ENCODE measurements at places on chromosomes 16 and 17.

- peak; percentile 97 for DNase-seq
Observed at GRCh38 chr16:57167953-57168352, 17.9 kb downstream of the PSME3IP1 start.

DNA sequence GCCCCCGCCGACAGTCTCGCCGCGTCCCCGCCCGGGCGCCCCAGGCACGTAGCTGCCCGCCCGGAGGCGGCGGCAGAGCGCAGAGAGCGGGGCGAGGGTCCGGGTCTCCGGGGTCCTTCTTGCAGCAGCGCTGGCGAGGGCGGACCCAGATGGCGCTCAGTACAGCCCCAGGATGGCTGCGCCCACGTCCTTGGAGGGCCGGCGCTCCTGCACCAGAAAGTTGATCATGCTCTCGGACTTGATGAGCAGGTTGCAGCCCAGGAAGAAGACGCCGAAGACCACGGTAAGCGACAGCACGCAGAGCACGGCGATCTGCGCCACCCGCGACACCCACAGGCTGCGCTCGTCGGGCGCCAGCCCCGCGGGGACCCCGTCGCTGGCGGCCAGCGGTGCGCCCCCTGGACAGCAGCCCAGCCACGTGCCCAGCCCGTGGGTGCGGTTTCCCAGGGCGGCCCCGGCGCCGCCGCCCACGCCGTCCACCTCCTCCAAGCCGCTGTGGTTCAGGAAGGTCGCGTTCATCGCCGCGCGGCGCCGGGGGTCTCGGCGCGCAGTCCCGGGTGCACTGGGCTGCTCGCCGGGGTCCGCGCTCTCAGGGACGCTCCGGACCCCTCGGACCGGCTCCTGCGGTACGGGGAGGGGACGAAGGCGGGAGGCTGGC lies 435 bp downstream of the RPRML start:
- no peak for DNase-seq

DNA sequence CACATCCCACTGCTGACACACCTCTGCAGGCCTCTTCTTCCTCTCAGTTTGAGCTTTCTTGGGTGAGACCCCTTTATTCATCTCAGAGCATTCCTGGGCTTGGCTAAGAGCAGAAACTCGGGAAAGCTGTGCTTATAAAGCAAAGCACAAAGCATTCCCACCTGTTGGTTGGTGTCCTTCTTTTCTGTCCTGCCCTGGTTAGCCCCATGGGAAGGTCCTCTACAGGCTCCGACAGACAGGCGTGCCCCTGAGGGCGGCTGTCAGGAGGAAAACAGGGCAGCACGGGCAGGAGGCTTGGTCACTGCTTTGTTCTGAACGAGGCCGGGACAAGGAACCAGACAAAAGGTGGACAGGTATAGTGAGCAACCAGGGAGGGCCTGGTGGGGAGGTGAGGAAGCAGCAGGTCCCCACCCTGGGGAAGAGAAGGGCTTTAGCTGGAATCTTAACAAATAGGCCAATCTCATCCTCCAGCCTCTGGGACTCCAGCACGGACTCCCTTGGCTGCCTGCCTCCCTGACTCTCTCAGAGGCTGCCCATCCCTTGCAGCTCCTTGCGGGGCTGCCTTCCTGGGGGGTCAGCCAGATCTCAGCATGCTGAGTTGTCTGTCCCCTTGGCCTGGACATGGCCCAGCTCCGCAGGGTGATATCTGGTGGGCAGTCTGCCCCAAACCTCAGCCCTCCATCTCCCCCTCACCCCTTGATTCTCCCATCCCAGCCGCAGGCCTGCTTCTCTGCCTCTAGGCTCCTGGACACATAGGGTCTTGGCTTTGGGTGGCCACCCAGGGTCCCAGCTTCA lies 1.7 kb downstream of the MEOX1 start:
- DNase-seq: no peak

DNA sequence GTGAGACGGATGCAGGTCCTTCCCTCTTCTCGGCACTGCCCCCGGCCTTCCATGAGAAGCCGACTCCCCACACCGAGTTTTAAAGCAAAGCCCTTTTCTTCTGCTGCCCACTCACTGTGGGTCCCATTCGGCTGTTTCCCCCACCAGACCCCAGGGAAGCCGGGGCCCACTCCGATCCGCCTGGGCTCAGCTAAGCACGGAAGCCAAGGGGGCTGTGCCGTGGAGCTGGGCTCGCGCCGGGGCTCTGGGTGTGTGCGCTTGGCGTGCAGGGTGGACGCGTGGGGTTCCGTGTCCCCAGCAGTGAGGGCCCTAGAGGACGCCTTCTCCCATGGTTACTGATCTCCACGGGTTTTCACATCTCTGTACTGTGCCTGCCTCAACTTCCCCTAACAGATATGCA lies 68.5 kb downstream of the KLHDC4 start:
- no peak for DNase-seq

GRCh38 chr16:86733546-86734254 lies 155.4 kb downstream of the FOXL1 start:
- DNase-seq: no peak

GRCh38 chr16:85156440-85156839 lies 44.2 kb upstream of the CIBAR2 start:
- DNase-seq: no peak

DNA sequence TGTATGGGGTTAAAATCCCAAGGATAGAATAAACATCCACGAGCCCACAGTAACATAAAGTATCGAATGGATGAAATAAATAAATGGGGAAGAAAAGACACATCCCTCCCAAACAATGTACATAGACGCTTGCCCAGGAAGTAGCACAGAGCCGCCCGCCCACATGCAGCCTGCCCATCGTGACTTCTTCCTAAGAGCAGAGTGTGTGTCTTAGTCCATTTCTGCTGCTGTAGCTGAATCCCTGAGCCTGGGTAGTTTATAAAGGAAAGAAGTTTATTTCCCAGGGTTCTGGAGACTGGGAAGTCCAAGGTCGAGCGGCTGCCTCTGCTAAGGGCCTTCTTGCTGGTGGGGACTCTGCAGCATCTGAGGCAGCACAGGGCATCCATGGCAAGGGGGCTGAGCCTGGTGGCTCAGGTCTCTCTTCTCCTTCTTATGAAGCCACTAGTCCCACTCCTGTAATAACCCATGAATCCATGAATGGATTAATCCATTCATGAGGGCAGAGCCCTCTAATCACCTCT lies 39.4 kb upstream of the ZNF469 start:
- no peak for DNase-seq

DNA sequence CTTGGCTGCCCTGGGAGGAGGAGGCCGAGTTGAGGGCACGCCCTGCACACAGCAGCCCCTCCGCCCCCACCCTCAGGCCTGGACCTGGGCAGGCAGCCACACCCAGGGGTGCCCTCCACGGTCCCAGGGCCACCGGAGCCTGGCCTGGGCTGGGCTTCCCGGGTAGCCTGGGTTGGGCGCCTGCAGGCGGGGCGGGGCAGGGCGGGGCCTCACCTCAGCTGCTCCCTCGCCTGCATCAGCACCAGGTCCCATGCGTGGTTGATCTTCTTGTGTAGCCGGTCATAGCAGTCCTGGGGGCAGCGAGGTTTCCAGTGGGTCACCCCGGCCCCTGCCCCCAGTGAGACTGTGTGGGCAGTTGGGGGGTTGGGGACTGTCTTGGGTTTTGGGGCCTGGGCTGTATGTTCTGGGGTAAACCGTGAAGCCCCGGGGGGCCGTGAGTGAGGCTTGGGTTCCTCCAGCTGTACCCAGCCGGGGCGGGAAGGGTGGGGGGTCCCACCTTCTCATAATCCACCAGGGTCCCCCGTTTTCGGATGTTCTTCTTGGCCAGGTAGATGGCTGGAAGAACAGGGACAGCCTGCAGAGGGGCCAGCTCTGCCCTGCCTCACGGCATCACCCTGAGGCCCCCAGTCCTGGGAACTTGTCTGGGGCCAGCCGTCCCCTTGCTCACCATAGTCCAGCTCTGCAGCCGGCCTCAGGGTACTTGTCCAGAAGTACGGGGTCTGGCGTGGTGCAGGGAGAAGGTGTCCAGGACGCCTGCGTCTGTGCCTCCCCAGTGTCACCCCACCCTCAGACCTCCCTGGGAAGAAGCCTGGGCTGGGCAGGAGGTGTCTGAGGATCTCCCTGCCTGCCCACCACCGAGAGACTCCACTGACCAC lies 2.0 kb downstream of the RGS11 start:
- no peak for DNase-seq

Data from pons (tissue), 1 donor.